ENCODE measurements at places on chromosomes 11 and 22.

GRCh38 chr22:41933411-41934177 is 7.0 kb upstream of the TNFRSF13C start:
- no peak for DNase-seq

DNA sequence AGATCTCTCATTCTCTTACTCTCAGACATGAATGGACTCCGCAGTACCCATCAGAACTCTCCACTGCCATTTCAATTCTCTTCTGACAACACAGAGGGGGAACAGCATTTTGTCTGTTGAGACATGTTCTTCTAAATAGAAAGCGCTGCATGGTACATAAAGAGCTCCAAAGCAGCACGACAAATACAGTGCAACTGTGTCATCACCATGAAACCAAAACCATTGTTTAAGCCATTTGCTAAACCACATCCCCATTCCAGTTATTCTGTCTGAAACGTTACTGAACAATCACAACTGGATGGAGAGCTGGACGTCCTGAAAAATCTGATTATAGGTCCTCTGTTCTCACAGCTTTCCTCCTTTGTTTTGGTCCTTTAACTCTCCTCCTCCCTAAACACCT is 17.9 kb upstream of the TENM4 start:
- DNase-seq = no peak

GRCh38 chr22:47543447-47543846 is 781.0 kb downstream of the TBC1D22A start:
- DNase-seq = no peak

DNA sequence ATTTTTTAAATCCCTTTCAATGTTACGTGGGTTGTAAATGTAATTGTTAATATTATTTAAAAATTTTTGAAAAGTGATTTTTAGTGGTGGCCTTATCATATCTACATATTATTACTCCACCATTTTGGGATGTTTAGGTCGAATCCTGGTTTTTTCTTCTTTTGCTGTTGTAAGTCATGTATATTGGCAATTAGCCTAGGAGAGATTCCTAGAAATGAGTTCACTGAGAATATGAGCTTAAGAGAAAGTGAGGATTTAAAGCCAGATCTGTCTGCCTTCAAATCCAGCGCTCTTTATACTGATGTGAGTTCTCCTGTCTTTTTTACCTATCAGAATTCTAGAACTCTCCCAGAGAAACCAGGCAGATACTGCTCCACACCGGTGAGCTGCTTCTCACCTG is 56.1 kb downstream of the PTPRJ start:
- DNase-seq = no peak

DNA sequence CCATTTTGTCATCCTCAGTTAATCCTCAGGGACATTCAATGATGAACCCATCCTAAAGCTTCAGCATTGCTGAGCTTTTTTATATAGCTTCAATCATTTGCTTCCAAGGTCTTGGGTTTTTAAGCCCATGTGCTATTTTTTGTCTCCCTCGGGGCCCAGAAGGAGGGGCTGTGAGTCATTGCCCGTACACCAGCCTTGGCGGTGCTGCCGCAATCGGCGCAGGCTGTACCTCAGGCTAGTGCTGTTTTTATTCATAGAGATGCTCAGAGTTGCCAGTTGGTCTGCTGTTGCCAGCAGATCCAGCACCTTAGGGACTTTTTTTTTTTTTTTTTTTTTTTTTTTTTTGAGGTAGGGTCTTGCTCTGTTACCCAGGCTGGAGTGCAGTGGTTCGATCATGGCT is 35.5 kb downstream of the ACO2 start:
- no peak for DNase-seq

GRCh38 chr22:30561402-30562189 is 12.9 kb downstream of the GAL3ST1 start:
- peak; percentile 51 for DNase-seq

DNA sequence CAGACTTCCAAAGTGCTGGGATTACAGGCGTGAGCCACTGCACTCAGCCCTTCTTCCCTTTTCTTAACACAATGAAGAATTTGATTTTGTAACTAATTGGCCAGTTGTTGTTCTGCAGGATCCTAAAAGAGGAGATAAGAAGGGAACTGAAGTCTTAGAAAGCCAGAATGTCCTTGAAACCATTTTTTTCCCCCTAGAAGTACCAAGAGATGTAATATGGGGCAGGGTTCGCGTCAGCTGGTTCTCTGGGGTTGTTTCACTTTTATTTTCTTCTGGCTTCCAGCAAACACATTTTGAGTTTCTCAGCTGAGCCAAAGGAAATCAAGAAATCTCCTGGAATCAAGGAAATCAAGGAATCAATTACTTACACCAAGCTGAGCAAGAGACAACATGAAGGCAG is 7.6 kb upstream of the NUCB2 start:
- DNase-seq = no peak

DNA sequence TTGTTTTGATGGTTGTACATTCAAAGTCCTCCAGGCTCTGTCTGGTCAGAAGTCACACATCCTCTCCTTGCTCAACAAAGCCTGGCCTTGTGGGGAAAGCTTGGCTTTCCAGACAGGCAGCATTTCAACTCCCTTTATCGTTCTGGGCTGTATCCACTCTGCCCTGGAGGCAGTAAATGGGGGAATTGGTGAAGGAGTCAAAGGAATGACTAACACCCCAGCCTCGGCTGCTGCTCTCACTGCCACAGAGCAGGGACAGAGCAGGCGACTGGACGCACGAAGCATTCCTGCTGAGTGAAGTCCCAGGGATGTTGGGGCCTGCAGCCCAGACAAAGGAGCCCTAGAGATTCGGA is 52.8 kb downstream of the WNT11 start:
- DNase-seq = no peak

- no peak for DNase-seq
Measured at GRCh38 chr11:75907906-75908527, 93.0 kb downstream of the UVRAG start.

DNA sequence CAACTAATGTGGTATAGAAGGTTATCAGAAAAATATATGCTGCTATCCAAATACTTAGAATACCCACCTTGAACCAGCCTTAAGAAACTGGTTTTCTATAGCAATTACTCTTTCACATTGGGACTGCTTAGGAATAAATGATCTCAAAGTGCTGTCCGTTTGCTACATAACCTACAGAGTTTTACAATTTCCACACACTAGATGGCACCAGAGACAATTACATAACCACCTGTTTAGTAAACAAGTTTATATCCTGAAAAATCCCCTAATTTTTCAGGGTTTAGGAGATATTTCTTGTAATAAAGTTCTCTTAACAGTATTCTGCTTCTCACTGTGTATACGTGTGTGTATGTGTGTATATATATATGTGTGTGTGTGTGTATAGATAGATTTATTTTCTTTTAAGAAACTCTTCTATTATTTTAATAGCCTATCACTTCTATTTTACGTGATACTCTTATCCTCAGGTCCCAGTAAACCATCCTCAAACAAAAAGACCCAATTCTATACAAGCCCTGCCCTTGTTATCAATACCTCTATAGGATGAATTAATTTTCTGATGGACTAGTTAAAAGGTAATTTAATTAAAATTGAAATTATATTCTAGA is 6.7 kb upstream of the OR5I1 start:
- peak; percentile 3 for DNase-seq

GRCh38 chr22:27809226-27809603 is 7.7 kb upstream of the MN1 start:
- DNase-seq = no peak

GRCh38 chr11:1262172-1263006 is 39.5 kb downstream of the MUC5B start:
- peak; percentile 67 for DNase-seq

DNA sequence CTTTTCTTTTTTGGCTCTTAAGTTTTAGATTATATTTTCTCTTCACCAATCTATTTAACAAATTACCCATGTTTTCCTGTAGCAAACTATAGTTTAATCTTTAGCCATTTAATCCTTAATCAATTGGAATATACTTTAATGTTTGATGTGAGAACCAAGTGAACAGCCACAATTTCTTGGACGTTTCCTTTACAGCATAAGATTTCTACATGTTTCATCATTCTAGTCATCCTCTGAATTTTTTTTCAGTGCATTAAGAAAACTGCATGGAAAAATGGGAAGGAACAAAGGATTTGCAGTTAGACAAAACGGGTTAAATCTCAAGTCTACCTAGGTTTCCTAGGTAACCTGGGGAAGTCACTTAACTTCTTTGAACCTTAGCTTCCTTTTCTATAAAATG is 507.1 kb upstream of the CCDC90B start:
- DNase-seq = no peak

- peak; percentile 30 for DNase-seq
Measured at GRCh38 chr22:18156878-18157713, 7.1 kb downstream of the USP18 start.

- DNase-seq = no peak
Measured at GRCh38 chr22:47400701-47401591, 638.5 kb downstream of the TBC1D22A start.

- peak; percentile 70 for DNase-seq
Measured at GRCh38 chr22:37016134-37016910, 2.9 kb downstream of the TST start.

GRCh38 chr11:62081378-62082291 is 42.2 kb upstream of the INCENP start:
- peak; percentile 82 for DNase-seq

GRCh38 chr22:23847991-23848864 is 9.4 kb upstream of the DERL3 start:
- DNase-seq = no peak

DNA sequence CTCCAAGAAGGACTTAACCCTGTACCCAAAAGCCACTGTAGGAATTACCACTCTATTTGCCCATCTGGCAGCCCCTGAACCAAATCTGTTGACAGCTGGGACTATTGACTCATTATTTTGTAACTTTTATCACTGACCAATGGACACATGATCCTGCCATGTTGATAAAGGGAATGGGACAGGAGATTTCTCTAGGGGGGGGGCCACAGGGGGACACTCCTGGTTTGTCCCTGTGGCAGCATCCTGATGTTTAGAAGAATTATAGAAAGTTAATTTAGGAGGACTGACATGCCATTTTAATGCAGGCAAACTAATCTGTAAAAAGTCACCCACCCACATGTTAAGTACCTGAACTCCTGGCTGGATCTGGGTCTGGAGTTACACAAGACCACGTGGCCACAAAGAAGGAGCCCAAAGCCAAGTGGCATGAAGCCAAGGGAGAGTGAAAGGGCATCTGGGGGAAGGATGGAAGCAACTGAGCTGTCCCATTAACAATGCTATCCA is 558.1 kb downstream of the ETS1 start:
- no peak for DNase-seq

DNA sequence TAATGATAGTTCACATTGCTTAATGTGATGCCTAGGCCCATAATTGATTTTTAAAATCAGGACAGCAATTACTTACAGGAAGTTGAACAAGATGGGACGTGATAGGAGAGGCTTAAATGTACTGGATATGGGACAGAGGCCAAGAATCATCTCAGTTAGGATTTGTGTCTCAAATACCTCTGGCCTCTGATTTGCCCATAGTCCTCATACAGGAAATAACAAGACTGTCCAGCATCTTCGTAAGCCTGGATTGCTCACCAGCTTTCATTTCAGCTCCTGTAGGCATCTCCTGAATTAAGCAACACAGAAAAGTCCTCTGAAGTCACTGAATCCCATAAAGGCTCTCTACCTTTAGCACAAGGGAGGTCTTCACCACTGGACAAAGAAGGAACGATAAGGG is at the start of gene MRGPRX3:
Gene MRGPRX3, plus strand, starts transcription at position 231 of the 400 bp plus-strand sequence. CDS start 4,632 bp downstream, outside the sequence.
- DNase-seq = no peak
